Left colon (tissue), 2 donors: ENCODE measurements at places on chromosomes 3 and 15.

DNA sequence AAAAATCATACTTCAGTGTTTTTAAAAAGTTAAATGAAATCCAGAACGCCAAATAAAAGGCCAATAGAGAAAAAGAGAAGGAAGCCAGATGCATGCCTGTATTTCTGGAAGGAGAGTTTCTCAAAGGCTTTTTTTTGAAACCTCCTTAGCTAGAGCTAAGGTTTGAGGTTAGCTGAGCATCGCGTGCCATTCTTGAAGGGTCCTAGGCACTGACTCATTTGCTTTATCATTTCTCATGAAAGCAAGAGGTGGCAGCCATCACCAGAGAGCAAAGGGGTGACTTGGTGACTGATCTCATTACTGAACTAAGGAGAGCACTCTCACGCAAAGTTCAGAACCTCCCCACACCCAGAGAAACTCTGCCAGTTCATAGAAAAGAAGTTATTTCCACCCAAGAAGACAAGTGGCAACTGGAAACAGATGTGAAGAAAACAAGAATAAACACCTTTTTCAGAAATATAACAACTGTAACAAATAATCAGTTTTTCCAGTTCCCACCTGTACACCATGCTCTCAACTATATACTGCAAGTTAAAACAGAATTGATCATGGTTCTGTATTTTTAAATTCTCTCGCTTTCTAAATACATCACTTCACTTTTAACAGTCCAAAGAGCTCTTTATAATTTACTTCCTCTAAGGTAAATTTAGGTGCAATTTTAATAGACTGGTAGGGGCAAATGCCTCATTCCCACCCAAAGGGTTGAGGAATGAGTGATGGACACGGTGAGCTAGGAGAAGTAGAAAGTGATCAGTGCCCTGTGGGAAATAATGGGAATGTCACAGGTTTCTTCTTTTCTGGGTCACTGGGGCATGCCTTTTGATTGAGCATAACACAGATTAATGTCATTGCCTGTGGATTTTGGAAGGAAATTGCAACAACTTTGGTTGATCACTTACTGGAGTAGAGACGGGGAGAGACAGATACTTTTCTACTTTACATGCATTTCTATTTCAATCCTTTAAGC, 24.7 kb downstream of the GPR15 start:
- DNase-seq, result no peak

DNA sequence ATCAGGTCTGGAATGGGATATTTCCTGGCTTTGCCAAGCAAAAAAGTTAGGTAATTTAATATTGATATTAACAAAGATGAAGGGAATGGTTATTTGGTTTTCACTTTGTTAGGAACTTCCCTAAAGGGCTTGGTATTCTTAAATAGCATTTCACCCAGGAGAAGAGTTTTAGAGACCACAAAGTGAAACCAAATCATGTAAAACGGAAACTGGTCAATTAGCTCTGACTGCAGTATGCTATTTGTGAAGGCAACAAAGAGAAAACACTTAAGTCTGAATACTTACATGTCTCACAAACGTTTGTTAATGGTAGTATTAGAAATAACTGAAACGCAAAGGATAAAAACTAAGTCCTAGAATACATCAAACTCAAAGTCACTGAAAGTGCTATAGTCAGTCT, 32.4 kb upstream of the SETMAR start:
- no peak for DNase-seq

DNA sequence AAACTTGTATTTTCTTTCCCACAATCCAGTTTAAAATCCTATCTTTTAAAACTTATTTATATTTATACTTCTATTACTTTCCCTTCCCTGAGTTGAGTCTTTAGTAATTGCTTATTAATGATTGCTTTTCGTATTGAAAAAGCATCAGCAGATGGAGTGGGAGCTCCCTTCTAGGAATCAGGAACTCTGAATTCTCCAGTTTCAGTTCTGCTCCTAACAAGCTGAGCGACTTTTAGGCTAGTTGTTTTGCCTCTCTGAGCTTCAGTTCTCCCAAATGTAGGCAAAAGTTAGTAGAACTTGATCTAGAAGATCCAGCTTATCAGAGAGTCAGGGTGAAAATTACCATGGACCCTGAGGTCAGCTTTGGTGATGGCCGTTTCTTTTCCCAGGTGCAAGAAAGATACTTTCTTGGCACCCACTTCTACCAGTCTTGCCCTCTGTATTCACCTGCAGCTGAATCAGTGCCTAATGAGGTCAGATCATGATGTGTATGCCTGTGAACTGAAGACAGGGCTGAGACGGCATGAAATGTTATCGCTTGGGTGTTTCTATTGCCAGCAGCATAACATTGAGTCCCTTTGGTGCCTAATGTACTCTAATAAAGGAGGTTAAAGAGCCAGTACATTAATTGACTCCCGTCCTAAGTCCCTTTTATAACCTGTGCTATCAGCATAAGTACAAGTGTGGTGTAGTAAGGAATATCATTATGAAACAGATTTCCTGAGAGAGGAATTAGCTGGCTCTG, 194.5 kb upstream of the TBC1D5 start:
- no peak for DNase-seq

- DNase-seq, result no peak
Measured at GRCh38 chr15:69140306-69140705, 20.1 kb upstream of the GLCE start.

GRCh38 chr3:55264919-55265318, 222.2 kb downstream of the WNT5A start:
- no peak for DNase-seq

DNA sequence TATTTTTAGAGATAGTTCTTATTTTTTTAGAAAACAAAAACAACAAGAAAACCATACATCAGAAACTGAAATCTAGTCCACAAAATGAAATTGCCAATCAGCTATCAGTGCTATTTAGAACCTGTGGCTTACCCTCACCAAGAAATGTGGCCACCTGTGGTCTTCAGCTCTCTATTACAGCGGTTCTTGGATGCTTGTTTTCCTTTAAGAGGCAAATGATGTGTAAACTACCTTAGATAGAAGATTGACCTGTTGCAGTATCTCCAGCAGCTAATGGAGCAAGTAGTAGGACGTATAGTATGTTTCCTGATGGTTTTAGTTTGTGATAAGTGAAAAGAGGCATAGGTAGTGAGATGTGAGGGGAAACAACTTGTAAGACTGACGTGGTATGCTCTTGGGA, 21.2 kb downstream of the TFG start:
- no peak for DNase-seq

- DNase-seq, result no peak
Measured at GRCh38 chr15:39684233-39684632, 98.4 kb downstream of the FSIP1 start.

- no peak for DNase-seq
Measured at GRCh38 chr15:31376511-31376910, 49.9 kb downstream of the KLF13 start.

GRCh38 chr3:46065294-46065705, 38.0 kb upstream of the XCR1 start:
- peak; percentile 34 for DNase-seq

DNA sequence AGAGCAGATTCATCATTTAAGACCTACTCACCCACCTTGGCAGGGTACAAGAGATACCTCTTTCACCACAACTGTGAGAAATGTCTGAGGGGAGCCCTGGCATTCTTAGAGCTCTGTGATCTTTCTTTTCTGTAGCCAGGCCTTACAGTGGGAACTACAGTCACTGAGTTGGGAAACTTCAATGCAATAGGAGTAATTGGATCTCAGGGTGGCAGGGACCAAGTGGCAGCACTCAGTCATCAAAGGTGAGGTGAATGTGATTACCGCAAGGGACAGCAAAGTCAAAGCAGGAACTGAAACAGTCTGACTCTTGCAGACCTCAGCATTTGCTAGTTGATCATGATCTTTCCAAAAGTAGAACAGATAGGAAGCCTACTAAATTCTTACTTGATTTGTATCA, 7.2 kb upstream of the MCF2L2 start:
- DNase-seq, result no peak

GRCh38 chr3:143595456-143596077, 252.7 kb downstream of the SLC9A9 start:
- DNase-seq, result no peak
